ENCODE measurements at places on chromosomes 5 and 9.
A peak's percentile ranks its signal among the peaks of the same experiment; 100 is the strongest.

- no peak for DNase-seq
Measured at GRCh38 chr5:173408946-173409345, 80.7 kb upstream of the STC2 start.

DNA sequence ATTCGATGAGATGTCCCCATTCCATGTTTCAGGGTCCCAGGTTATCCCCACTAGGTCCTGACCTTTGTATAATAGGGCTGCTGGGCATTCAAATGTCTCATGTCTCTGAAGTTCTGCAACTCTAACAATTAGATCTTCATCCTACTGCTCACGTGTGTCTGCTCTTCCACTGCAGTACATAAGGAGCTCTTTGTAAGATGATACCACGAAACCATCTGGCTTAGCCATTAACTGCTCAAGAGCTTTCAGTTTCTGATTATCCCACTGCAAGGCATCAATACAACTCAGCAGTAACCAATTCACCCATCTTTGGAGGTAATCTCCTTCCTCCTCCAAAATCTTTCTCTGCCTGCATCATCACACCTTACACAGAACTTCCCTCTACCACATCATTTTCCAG, 49.9 kb upstream of the PPP2CA start:
- DNase-seq: no peak

DNA sequence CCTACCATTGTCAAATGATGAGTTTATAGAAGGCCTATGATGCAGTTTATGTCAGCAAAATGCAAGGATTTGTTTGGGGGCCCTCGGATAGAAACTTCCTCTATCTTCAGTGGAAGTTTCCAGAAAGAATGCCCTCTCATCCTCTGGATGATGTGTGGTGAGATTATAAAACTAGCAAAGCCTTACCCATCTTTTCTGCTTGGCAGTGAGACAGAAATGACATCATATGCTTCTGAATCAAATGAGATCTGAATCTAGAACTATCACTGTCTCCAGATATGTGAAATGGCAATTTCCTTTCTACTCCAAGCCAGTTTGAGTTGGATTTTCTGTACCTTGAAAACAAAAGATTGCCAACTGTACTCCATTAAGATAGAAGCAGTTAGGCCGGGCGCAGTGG, 60.4 kb upstream of the CKMT2 start:
- DNase-seq: no peak

DNA sequence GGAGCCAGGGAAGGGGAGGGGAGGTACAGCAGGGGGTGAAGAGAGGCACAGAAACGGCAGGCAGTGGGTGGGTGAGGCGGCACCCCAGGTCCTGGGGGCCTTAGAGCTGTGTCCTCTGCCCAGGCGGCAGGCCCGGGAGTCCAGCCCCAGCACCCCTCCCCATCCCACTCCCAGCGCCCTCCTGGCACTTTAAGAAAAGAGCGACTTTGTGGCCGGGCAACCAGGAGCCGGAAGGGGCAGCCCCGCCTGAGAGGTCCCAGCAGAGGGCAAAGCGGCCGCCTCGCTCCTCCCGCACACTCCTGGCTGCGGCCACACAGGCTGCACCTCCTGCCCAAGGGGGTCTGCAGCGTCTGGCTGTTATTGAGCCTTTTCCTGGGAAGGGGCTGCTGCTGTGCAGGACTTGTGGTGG, 42.6 kb downstream of the NACC2 start:
- DNase-seq: no peak

DNA sequence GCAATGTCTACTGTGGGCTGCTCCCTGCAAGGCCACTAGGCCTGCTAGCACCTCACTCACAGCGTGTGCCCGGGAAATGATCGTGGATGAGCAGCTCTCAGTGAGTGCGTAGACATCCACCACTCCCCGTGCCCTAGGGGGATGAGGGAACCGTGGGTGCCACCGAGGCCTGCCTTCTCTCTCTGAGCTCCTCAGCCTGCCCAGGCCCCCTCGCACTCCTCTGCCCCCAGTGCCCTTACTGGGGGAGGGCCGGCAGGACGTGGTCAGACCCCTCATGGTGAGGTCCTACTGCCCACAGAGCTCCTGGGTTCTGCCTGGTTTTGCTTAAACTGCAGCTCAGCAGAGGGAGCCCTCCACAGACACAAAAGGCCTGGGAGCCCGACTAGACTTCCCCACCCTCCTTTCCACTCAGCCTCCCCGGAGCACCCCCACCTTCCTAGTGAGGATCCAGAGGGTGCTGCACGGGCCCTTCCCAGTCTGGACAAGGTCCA, 220.0 kb downstream of the CACNA1B start:
- no peak for DNase-seq

DNA sequence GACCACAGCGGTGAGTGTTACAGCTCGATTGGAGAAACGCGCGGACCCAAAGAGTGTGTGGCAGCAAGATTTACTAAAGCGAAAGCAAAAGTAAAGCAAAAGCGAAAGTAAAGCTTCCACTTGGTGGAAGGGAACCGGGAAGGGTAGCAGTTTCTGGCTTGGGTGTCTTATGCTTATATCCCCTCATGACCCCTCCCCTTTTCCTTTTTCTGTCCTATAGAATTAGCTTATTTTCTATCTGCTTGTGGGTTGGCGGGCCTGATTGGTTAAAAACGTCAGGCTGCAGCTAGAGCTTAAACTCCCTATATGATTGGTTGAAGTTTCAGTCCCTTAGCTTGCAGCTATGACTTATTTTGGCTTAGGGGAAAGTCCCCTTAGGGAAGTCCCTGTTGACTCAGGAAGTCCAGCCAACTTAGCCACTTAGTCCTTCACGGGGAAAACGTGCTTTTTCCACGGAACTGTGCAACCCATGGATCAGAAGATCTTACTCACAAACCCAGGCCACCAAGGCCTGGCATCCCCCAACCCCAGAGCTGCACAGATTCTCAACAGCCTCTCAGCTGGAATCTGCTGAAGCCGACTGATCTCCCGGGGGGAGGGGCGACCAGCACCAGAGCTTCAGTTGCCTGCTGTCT, 114.2 kb upstream of the ADAMTS16 start:
- no peak for DNase-seq

- DNase-seq: no peak
Measured at GRCh38 chr9:21803649-21804048, 1.2 kb downstream of the MTAP start.

- DNase-seq: no peak
Measured at GRCh38 chr9:115758441-115758840, 395.1 kb upstream of the PAPPA start.

DNA sequence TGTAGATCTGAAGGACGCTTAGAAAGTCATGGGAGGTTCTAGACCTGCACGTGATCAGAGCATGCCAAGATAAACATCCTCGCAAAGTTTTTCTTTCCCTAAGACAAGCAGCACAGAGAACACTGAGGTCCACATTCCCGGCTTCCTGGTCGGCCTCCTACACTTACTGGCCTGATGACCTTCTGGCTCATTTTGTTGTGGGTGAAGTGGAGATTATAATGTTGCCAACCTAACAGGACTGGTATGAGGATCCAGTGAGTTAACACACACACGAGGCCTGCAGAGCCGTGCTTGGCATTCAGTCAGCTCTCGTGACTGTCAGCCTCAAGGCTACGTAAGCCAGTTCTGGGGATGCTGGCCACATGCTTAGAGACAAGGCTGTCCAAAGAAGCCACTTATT, 186.0 kb downstream of the TENT4A start:
- no peak for DNase-seq

GRCh38 chr9:68480807-68481206, 59.9 kb downstream of the TMEM252 start:
- no peak for DNase-seq

DNA sequence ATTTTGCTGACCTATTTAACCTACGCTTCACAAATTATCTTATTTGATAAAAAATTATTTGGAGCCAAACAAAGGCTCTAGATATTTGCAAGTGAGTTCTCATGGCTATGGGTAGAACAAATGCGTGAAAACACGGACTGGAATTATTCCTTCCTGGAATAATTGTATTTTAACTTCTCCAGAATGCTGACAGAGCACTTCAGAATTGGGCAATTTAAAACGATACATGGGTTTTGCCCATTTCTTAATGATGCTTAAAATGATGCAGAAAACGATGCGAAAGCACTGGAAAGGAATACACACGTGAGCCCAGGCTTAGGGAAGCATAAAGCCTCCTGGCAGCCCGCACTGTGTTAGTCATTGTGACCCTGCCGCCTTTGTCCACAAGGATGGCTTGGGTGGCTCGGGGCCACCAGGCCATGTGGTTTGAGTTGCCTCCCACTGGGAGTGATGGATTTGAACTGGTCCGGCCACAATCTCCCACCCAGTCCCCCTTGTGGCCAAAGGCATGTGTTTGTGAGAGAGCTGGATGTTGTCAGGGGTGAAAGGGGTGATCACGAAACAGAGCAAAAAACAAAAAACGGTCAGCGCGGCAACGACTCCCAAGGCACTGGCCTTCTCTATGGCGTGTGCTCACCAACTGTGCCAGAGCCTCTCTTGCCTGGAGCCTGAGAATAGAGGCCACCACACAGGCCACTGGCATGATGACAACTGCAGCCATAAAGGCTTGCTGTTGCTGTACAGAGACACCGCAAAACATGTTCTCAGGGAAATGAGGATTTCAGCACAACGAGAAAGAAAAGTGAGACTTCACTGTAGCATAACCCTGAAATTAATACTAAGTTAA, 234.2 kb upstream of the ADAMTS16 start:
- no peak for DNase-seq

DNA sequence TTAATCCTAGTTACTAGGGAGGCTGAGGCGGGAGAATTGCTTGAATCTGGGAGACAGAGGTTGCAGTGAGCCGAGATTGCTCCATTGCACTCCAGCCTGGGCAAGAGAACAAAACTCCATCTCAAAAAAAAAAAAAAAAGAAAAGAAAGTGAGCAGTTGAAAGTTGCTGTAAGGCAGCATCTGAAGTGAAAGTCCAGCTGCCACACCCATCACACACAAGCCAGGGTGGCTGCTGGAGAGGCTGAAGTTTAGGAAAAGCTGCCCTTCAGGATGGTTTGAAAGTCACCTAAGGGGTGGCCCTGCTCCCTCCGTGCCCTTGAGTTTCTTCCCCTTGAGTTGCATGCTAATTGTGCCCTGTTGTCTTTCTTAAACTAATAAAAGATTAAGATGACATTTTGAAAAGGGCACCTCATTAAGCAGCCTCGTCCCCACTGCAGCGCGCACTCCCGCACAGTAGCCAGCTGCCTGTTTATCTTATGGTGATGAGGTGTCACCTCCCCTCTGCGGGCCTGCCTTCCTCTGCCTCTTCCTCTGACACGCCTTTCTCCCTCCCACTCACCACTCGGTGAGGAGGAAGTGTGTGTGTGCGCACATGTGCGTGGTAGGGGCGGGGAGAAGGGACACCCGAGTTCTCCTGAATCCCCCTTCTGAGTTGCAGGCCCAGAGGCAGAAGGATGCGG, 104.2 kb upstream of the PANK3 start:
- peak; percentile 44 for DNase-seq

DNA sequence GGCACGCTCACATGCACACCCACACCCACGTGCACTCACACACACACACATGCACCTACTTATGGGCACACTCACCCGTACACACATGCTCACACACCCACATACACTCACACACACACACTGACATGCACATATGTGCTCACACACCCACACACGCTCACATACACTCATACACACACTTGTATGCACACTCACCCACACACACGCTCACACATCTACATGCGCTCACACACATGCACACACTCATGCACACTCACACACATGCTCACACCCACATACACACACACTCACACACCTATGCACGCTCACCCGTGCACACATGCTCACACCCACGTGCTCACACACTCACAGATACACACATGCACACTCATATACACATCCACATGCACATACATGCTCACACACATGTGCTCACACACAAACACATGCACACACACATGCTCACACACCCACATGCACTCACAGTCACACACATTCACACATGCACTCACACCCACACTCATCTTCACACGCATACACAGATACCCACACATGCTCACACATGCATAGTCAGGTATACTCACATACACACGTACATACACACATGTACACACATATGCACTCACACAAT, 138.3 kb downstream of the OLFM1 start:
- no peak for DNase-seq

DNA sequence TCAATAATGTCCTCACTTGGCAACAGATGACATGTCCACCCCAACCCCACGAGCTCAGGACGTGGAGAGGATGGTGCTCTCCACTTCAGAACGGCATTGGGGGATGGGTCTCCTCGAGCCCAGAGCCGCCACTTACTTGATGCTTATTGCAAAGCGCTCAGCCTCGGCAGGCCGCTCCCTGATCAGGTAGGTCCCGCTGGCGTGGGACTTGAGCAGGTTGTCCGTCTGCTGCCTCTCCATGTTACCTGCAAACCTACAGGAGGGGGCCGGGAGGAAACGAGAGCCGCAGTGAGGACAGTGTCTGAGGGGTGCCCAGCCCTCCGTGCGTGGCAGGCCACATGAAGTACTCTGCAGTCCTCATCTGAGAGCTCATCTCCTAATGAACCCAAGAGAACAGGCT, 36.6 kb upstream of the SARDH start:
- no peak for DNase-seq

DNA sequence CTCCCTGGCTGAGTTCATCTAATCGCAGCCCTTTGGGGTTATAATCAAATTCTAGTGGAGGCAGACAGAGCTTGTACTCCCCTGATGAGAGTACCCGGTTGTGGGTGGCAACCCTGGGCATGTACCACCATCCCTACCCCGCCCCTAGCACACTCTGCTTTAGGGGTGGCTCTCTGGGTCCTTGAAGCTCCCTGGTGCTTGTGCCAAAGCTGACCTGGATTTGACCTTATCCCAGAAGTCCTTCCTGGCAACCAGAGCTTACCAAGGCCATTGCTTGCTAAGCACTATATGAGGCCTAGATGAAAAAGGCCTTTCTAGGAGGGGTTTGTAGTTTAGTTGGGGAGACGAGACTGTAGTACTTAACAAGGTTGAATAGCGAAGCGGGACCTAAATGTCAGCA, 72.2 kb downstream of the RGS3 start:
- DNase-seq: no peak

DNA sequence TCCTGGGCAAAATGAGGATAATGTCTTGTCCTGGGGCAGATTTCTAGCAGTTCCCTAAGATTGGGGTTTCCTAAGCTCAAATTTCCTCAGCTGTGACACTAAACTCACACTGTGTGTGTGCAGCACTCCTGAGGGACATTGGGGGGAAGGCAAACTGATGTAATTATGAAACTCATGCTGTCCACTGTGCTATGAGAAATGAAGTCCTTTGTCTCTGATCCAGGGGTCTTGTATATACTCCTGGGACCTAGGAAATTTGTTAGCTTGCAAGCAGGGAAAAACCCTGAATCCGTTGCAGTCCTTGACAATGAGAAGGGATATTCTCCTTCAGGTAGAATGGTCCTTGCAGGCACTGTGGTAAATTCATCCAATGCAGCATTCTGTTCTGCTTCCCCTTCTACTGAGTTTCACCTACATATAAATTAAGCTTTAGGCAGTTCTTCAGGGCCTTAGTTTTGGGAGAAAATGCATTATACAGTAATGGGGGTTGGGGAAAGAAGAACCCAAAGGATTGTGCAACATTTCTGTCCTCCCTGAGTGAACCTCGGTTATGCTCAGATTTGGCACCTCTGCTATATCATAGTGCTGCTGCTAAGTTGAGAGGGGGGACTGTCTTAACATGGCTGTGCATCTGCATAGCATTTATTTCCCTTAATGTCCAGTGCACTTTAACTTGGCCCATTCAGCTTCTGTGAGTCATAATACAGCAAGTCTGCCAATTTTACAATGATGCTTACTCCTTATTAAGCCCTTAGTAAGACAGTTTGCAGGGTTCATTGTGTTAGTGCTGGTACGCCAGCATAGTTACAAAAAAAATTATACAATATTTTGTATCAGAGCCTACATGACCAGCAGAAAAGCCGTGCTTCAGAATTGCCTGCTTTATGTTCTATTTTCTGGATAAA, 80.2 kb downstream of the PJA2 start:
- no peak for DNase-seq

Data from hematopoietic multipotent progenitor cell treated with erythropoietin and hydrocortisone succinate and interleukin-3 and kit ligand, for 15 days (in vitro differentiated cells).